ENCODE measurements at places on chromosomes 1 and 21.

- DNase-seq, result no peak
These were observed 65.4 kb downstream of the TAS1R2 start for GRCh38 chr1:18794051-18794450.

DNA sequence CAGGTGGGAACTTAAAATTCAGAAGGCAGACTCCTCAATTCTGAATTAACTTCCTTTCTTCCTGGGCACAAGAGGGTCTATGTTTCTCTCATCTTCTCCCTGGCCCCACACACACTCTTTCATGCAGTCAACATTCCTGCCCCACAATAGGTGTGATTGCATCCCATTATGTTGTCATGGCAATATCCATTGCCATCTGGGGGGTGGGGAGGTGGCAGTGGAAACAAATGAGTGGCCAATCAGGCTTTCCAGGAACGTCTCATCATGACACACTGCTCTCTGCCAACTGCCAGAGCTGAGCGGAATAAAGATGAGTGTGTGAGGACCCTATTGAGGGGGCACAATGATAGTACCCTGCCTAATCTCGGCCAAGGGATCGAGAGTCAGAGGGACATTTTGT, 80.4 kb downstream of the KCND3 start:
- no peak for DNase-seq

GRCh38 chr1:200051620-200052019, 24.1 kb downstream of the NR5A2 start:
- no peak for DNase-seq

DNA sequence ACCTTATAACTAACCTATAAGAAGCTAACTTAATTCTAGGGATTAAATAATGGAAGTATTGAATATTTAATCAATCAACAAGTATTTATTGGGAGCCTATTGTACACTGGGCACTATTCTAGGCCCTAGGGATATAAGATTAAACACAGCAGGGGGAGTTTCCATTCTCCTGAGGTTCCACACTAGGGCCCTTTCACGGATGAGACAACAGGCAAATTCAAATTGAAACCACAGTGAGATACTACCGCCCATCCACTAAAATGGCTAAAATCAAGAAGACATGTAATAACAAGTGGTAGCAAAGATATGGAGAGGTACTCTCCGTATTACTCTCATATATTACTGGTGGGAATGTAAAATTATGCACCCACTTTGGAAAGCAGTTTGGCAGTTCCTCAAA, 674.4 kb downstream of the KIF26B start:
- DNase-seq, result no peak

- DNase-seq, result no peak
These were observed 421.8 kb downstream of the PTBP2 start for GRCh38 chr1:97143236-97143882.

GRCh38 chr21:45582128-45582527, 39.9 kb upstream of the SLC19A1 start:
- no peak for DNase-seq

GRCh38 chr1:14853518-14853917, 255.0 kb downstream of the KAZN start:
- DNase-seq, result no peak

DNA sequence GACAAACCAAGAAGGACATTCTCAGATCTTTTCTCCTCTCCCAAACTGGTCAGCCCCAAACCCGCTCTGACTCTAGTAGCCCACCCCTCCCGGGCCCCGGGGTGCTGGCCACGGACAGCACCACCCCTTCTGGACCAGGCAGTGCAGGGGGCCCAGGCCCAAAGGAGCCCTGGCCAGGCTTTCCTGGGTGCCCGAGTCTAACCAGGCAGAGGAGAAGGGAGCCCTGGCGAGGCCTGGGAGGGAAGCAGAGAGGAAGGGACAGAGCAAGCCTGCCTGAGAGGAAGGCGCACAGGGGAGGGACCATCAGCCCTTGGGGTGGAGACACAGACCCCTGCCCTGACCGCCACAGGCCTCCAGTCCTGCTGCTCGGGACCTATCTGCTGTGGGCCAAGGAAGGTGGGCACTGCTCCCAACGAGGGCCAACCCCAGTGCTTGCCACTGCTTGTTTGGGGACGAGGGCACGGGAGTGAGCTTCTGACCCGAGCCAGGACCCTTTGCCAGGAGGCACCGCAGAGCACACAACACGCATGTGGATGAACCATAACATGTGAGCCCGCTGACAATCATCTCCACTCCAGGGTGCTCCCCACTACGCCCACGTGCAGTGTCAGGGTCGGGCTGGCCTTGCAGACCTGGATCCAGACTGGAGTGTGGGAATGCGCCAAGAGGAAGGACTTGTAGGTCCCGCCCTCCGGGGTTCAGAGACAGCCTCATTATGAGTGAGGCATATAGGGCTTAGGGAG, 57.6 kb downstream of the KCNAB2 start:
- no peak for DNase-seq

- DNase-seq, result no peak
These were observed 54.3 kb upstream of the DIPK1A start for GRCh38 chr1:93015590-93015989.

- no peak for DNase-seq
These were observed at the start of gene TACSTD2 for GRCh38 chr1:58576727-58577653. Gene TACSTD2 (minus strand): TSS chr1:58577252. CDS start chr1:58577156, 96 bp downstream.

- no peak for DNase-seq
These were observed 123.1 kb downstream of the APP start for GRCh38 chr21:26047279-26047967.

GRCh38 chr1:153262462-153263157, 3.1 kb downstream of the LORICRIN start:
- DNase-seq, result no peak

DNA sequence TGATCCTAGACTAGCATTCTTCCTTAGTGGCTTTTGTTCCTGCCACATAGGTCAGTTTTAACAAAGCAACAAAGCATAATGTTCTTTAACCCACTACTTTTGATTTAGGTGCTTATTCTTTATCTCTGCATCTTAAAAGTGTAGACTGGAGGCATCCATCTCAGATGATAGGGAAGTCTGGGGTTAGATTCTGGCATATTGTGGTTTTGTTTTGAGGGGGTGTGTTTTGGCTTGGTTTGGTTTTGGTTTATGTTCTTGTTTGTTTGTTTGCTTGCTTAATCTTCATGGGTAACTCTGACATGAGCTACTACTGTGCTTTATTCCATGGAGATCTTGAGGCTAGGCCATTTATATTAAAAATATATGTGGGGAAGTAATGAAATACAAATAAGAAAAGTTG, 40.3 kb upstream of the MYOCOS start:
- no peak for DNase-seq

DNA sequence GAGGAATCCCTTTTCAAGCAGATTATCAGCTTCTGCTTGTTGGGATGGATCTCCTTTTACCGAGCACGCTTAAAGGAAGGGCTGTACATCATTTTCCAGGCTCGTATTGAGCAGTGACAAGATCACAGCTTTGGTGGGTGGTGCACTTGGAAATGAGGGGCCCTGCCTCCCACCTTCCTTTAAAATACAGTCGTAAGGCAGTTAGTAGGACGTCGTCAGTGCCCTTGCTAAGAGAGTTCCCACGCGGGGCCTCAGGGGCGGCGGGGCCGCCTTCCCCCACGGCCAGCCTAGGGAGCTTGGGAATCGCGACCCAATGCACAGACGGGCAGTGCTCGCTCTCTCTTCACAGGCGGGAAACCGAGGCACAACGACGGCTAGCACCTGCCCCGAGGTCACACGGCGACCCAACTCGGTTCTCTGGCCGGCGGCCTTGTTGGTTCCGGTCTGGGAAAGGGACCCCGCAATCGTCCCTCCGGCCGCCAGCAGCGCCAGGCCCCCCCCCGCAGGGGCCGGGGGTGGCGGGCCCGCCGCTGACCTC, 58.6 kb downstream of the H3-3A start:
- DNase-seq, result no peak

DNA sequence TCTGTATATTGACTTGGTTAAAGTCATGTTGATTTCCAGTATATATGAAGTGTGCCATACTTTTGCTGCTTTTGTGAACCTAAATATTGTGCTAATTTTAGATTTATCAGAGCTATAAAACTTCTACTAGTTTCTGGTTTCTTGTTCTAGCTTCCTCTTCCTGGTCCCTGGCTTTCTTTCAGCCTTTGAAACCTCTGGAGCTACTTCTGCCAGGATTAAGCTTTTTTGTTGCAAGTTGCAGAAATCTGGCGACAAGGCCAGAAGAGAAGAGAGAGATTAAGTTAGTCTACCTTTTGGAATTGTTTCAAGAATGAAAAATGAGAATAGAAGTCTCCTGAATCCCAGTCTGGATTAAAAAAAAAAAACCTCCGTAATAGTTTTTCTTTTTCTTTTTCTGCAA, 13.5 kb downstream of the RNF2 start:
- no peak for DNase-seq

- no peak for DNase-seq
These were observed 50.5 kb downstream of the RASSF5 start for GRCh38 chr1:206557636-206558473.

- DNase-seq, result no peak
These were observed 2.7 kb downstream of the RNASEL start for GRCh38 chr1:182586380-182586779.

- DNase-seq, result no peak
These were observed 33.1 kb downstream of the RGS8 start for GRCh38 chr1:182651339-182651724.

DNA sequence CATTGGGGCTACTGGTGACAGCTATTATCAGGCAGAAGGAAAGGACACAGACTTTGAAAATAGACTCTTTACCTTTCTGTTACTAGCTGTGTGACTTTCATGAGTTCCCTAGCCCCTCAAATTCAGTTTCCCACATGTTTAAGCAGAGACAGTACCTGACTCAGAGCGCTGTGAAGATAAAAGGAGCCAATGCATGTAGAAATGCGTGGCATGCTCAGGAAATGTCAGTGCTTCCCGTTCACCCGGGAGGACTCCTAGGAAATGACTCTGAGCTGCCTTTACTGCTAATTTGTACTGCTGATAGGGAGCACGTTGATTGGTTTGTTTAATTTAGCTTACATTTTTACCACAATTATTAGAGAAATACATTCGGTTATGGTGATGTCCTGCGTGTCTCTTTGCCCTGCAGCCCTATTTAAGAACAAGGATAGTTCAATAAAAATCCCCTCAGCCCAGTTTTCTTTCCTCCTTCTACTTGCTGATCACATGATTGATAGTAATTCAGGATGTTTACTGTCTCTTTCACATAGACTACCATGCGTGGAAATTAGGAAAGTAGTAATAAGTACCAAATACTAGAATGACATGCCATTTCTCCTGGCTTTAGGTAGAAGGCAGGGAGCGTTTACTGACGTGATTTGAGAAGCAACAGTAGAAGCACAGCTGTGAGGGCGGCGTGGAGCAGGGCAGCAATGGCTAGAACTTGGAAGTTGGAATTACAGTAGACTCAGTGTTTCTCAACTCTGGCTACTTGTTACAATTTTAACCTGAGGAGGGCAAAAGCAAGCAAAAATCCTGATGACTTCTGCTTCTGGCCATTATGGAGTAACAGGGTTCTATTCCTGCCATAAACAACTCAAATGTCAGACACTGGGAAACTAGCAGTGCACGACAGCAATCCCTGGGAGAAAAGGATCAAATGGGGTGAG, 15.9 kb downstream of the PDIK1L start:
- no peak for DNase-seq

- DNase-seq, result no peak
These were observed 64.7 kb upstream of the HIVEP3 start for GRCh38 chr1:41983451-41983850.

DNA sequence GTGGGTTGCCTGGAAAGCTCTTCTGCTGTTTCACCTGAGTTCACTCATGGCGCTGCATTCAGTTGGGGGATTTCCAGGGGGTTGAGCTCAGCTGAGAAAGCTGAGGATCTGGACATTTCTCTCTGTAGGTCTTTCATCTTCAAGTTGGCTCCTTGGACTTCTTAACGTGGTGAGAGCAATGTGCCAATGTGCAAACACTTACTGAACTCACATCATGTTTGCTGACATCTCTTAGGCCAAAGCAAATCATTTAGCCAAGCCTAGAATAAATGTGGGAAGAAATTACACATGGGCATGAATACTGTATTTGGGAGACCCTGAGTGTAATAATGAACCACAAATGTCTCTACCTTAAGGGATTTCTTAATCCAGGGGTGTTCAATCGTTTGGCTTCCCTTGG, 42.7 kb upstream of the SLC22A15 start:
- DNase-seq, result no peak

- no peak for DNase-seq
These were observed 1.4 kb upstream of the GPR161 start for GRCh38 chr1:168138134-168138533.

DNA sequence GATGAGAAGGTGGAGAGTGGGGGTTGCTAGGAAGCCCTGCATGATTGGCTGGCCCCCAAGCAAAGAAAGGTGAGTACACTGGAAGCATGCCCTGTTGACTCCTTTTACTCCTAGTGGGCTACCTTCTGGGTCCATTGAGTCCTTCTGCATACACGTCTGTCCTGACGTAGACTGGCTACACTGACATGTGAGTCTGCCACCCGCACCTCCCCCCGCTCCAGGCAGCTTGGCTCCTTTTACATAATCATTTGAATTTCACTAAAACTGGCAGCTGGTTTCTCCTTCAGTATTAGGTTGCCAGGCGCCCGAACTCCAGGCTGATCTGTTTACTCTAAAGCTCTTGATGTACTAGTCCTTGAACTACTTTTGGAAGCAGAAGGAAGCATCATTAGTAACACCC, 8.7 kb downstream of the MRPS21 start:
- DNase-seq, result no peak

- DNase-seq, result no peak
These were observed 65.6 kb upstream of the PLXNA2 start for GRCh38 chr1:208309771-208310170.

DNA sequence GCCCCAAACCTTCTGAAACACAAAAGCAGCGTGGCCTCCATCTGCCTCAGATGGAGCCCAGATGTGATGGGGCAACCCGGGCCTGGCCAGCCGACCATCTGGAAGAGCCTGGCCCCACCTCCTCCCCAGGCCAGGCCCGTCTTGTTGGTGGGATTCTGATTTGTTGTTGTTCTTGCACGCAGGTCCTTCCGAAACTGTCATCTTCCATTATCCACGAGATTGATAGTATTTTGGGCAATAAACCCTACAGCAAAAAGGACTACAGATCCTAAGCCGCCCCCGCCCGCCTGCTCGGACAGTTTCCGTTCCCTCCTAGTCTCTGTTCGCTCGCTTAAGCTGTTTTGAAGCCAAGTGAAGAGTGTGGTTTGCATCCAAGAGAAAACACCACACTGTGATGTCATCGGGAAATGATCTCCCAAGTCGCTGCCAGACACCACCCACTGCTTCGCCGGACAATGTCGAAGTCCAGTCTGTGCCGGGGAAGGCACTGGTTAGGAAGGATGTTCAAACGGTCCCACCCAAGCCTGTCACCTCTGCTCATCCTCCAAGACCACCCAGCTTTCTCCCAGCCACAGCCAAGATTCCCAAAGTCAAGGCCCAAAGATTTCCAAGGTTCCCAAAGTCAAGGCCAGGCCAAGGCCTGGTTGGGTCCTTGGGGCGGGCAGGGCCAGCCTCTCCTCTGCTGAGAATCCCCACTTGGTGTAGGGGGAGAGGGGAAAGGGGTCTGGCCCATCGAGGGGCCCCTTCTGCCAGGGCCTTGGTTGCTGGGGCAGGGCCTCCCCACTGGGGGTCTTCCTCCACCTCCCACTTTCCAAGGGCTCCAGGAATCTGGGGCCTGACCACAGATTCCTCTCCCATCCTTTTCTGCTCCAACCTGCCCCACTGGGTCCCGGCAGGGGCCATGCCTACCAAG, 52.9 kb downstream of the KCNAB2 start:
- DNase-seq, result no peak

Data from activated T-helper 9 cell treated with anti-CD3 and anti-CD28 coated beads, Interleukin-2, amount 50 U/mL, for 16 hours (primary cell).